ENCODE measurements at places on chromosomes 4 and X.

- no peak for DNase-seq
Measured at GRCh38 chrX:121161501-121161933, 114.1 kb downstream of the GLUD2 start.

DNA sequence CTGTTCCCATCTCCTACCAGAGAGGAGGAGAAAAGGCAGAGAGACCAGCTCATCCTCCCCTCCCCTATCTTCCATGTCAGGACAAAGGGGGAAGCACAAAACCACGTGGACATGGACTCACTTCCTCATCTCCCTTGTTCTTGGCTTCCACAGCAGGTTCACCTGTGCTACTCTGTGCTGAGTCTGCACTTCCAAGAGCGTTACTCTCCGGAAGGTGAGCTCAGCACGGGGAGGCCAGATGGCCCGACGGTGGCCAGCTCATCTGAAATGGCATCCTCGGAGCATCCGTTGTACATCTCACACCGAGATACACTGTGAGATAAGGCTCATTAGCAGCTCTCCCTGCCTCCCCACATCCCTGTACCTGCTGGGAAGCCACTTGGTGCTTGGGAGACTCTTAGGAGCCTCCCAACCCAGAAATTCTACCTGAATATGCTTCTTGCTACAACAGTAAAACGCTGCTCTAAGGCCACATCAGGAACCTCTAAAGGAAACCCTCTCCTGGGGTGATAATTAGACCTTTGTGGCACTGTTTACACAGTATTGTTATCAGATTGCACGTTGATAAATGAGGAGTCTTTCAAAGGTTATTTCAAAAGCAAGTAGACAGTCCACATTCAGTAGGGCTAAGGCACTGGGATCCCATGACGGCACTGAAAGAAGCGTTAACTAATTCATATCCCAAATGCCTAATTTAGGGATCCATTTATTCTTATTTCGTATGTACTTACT is 19.4 kb downstream of the LGI2 start:
- no peak for DNase-seq

DNA sequence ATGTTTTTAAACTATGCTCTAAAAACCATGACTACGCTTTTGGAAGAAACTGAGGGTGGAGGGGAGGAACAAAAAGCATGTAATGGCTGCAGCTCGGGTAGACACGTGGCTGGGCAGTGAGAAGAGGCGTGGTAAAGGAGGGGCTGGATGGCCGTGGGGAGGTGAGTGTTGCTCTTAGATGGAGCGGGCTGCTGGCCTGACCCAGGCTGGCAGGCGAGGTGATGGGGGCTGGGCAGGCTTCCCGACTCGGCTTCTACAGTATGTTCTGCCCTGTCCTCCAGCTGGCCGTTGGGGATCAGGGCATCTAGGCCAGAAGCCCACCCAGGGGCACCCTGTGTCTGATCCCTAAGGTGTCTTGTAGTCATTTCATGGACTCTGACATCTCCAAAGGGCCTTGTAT is 60.7 kb downstream of the EFHC2 start:
- DNase-seq: no peak

DNA sequence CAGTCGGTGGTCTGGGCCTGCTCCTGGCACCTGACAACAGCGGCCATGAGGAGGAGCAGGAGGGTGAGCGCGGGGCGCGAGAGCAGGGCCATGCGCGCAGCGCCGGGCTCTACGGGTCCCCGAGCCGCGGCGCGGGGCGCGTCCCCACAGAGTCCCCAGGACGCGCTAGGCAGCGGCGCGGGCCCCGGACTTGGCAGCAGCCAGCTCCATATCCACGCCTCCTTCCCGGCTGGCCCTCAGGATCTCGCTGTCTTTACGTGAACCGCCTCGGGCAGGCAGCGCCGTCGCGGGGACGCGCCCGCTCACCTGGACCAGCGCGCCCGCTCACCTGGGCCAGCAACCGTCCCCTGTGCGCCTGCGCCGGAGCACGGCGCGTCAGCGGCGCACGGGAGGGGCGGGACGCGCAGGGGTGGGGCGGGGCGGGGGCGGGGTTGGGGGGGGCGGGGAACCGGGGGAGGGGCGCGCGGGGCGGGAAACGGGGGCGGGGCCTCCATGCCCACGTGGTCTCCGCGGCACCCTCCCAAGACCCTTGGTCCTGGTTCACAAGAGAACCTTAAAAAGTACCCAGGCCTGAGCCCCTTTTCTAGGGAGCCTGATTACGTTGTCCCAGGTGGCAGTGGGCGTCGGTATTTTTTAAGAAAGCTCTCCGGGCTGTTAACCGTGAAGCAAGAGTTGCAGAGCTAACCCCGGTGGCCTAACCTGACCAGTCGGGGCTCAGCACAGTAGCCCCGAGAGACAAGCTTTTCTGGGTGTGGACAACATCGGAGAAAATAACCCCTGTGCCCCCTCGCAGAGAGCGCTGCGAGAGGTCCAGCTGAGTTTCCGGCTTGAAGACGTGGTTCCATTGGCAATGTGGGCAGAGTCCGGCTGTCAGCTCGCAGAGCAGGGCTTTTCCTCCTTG is at the start of gene PLA2G12A:
TSS of gene PLA2G12A (minus strand) at position 353 of the 901 bp plus-strand sequence. CDS start at position 92, 261 bp downstream.
- peak; percentile 71 for DNase-seq

DNA sequence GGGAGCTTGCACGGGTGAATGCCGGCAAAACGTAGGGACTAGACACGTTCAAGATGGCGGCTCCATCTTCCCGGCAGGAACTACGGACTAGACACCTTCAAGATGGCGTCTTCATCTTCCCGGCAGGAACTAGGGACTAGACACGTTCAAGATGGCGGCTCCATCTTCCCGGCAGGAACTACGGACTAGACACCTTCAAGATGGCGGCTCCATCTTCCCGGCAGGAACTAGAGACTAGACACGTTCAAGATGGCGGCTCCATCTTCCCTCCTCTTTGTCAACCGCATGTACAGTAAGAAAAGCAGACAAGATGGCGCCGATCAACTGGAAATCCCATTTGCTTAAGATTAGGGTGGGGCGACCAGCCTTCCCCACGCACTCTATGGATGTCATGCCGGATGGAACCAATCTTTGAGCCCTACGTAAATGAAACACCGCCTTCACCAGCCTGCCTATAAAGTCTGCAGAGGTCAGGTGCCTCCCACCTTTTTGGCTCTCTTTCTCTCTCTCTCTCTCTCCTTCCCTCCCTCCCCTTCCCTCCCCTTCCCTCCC is 222.4 kb downstream of the CRLF2 start:
- peak; percentile 12 for DNase-seq

DNA sequence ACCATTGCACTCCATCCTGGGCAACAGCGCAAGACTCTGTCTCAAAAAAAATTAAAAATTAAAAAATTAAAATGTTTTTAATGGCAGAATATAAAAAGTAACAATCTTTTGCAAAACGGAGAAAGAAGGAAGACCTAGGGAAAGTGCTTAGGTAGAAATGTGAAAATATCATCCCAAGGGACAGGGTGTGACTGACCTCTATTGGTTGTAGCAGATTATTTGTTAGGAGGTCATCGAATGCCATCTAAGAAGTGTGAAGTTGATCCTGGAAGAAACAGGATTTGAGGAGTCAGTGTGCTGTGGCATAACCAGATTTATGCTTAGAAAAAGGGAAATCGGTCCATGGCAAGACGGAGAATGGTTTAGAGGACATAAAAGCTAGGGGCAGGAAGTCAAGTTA is 18.1 kb upstream of the C4orf36 start:
- DNase-seq: no peak

DNA sequence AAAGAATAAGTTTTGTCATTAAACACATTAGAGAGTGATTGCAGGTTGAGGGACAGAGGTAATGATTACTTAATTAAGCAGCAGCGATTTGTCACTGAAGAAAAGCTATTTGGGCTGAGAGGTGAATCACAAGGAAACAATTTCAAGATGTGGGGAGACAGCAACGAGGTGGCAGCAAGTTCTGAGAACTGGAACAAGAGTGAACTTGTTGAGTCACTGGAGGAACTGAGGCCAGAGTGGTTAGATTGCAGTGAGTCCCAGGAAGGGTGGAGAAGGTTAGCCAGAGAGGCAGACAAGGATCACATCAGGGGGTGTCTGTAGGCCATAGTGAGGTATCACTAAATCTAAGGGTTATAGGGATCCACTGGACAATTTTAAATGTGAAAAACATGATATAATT is 57.9 kb upstream of the TMPRSS11A start:
- DNase-seq: no peak

DNA sequence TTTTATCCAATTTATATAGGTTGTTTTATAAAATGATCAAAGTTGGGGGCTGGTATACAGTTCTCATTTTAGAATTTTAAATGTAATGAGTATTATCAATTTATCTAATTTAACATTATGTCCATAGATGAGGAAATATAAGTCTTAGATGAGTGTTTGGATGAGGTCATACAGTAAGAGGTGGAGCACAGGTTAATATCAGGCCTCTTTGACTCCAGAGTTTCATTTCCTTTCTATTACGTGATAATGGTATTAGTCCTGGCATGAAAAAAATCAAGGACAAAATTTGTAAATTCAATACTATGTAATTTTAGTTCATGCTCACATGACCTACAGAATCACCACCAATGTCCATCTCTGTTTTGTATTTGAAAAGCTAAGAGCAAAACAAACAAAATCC is 269.8 kb downstream of the FSTL5 start:
- DNase-seq: no peak

DNA sequence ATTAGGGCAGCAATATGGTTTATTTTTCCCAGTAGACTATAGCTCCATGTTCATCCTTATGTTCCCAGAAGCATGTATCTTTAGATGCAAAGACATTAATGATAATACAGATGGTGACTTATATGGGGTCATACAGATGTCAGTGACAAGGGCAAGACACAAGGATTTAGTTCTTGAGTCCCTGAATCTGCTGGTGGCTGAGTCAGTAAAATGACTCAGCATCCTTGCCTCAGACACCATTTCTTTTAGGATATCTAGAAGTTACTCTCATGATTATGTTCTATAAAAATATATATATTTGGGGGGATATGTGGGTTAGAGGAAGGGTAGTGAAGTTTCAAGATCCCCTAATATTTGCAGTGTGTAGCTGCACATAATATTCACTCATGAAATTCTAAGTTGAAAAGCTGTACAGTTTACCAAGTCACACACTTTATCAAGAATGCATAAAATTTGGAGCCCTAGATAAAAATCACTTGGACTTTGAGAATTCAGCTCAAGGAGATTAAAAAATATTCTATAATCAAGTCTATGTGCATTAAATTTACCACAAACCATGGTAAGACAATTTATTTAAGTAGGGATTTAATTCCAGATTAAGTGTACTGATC is 101.9 kb downstream of the LNX1 start:
- DNase-seq: no peak

DNA sequence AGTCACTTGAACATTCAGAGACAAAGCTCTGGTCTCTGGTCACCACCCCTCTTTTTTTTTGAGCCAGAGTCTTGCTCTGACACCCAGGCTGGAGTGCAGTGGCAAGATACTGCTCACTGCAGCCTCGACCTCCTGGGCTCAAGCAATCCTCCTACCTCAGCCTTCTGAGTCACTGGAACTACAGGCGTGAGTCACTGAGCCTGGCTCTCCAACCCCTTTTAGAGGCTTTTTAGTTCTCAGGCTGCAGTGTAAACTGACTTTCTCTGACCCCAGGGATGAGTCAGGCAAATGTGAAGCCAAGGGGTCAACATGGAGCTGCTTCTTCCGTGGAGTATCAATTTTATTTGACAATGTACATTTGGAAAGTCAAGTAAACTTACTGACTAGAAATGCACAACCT is 229.2 kb downstream of the PTTG2 start:
- DNase-seq: no peak

- no peak for DNase-seq
Measured at GRCh38 chr4:170770664-170771063, 680.9 kb upstream of the AADAT start.

DNA sequence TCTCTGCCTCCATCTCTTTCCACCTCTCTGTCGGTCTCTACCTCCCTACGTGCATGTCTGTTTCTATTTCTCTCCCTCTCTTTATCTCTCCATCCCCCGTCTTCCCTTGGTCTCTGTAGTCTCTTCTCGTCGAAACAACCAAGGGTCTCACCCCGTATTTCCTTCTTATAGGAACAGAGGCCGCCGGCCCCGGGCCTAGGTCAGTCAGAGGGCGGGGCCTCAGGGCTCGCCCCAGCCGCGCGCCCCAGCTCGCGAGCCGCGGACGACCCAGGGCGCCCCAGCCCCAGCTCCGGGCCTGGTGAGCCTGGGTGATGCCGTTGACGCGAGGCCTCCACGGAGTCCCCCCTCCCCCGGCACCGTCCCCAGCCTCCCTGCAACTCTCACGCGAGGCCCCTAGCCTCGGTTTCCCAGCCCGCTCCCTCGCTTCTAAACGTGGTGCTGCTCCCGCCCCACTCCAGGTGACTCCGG is 6.6 kb downstream of the TIMM17B start:
- no peak for DNase-seq

- no peak for DNase-seq
Measured at GRCh38 chrX:33194876-33195433, 16.4 kb downstream of the DMD start.

DNA sequence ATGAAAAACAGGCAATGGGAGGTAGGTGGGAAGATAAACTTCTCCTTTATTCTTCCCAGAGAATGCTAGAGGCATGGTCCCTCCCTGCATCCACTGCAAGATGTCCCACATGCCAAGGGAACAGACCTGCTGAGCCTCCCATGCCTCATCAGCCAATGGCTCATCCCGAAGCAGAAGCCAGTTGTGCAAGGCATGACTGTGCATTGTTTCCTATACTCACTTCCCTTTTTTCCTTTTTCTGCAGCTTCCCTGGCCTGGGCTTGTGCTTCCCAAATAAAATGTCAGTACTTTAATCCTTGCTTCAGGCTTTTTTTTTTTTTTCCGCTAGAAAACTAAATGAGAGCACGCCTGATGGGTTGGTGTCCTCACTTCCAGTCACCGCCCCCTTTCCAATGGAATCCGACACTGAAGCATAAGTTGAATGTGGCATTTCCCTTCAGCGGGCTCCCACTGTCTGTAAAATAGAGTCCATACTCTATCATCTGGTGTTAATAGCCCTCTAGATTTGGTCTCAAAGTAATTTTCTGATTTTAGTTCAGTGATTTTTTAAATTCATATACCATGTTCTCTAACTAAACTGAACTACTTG is 239.0 kb upstream of the JADE1 start:
- DNase-seq: no peak

GRCh38 chr4:40228497-40229365 is 31.9 kb downstream of the RHOH start:
- no peak for DNase-seq

DNA sequence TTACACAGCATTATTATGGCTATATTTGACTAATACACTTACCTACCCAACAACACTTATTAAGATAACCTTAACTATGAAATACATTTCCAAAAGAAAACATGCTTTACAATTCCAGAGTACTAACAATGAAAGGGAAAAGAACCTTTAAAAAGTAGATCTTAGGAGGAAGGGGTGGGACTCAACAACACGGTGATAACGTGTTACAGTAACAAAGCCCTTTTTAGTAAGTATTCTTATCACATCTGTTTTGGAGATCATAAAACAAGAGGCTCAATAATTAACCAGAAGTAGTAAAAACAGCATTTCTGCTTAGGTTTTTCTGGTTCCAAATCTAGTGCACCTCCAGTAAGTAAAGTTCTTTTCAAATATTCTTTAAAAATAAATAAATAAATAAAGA is 202.1 kb upstream of the SLC7A11 start:
- no peak for DNase-seq

DNA sequence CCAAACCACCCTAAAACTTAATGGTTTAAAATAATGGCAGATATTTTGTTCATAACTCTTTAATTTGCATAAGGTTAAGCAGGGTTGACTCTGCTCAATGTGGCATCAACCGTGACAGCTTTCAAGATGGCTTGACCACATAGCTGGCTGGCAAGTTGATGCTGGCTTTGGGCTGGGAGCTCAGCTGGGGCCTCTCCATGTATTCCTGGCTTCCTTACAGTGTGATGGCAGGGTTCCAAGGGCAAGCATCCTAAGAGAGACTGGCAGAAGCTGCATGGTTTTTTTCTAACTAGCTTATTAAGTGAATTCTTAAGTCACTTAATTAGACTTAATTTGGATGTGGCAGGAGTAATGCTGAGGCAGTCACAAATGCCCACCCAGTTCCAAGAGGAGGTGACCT is 4.5 kb downstream of the RP2 start:
- DNase-seq: no peak

Measured in hematopoietic multipotent progenitor cell treated with erythropoietin and hydrocortisone succinate and interleukin-3 and kit ligand, for 15 days (in vitro differentiated cells).